ENCODE measurements at places on chromosomes 16 and 17. TPM values are rescaled to one million over a fixed set of nuclear protein-coding genes. Genes with fewer than 3 reads are reported as not detected.

The SEC14L1 gene
- total RNA-seq = 118 TPM

The CD79B gene
- 2.9 TPM for total RNA-seq

The NARF gene
- total RNA-seq = 60.0 TPM

The PROCA1 gene
- 2.8 TPM for total RNA-seq

The SLC9A5 gene
- total RNA-seq = 2.0 TPM

The CDH8 gene
- total RNA-seq = not detected

Measured in CD8-positive, alpha-beta T cell (primary cell).